ENCODE measurements at places on chromosomes 1 and 21. TPM values are rescaled to one million over a fixed set of nuclear protein-coding genes. Genes with fewer than 3 reads are reported as not detected.

Gene CASZ1
- total RNA-seq: 110 TPM

- peak; percentile 20 for DNase-seq
These were observed 10.5 kb upstream of the RNF223 start for GRCh38 chr1:1084372-1085170.

DNA sequence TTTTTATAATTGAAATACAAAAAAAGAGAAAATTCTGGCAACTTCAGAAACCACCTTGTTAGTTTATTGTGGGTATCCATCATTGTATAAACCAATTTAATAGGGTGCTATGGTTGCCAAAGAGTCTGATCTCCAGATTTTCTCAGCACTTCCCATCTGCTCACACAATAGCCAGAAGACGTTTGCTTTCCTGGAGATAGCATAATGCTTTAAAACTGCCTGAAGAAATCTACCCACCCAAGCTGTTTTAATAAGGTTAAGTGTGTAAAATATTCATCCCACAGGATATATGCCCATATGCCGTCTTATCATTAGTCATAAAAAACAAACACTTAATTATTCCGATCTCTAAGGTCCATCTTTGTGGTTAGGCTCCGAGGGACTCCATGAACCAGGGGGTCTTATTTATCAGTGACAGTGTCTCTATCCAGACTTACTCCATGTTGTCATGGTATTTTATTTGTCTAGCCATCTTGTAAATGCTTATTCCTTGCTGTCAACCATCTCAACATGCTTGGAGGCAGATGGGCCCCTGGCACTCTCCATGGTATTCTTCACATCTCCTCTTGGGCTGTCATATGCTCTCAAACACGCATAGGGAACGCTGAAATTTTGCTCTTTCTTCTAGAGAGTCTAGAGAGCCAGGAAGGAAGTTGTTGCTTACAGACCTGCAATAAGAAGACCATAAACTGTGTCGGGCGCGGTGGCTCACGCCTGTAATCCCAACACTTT is 58.5 kb downstream of the MAP10 start:
- DNase-seq: no peak

Gene DFFB
- total RNA-seq: 8.4 TPM

DNA sequence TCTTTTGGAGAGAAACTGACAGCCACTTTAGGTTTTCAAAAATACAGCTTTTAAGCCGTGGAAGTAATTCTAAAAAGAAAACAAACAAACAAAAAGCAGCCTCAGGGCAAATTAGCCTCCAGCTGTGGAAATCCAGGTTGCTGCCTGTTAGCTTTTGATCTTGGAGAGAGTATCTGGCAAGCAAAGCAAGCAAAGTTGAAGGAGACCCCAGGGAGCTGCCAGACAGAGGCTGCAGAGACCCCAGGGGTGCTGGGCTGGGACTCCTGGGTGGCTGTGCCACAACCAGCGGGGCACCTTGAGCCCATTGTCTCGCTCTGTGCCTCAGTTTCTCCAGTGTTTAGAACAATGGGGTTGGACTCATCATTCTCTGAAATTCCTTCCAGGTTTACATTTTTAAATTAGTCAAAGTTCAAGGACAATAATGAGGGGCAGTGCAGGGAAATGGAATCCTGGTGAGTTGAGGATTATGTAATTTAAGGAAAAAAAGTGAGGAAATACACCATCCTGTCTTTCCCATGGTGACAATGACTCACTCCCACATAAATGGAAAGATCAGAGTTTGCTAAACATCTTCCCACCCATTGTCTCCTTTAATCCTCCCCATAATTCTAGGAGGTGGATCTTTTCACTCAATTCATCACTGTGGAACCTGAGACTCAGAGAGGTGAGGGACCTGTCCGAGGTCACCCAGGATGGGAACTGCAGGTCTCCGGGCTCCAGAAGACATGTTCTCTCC is 480.5 kb downstream of the MATN1 start:
- no peak for DNase-seq

All from mucosa of descending colon (tissue), 3 donors.